ENCODE measurements at places on chromosomes 5 and 9.

GRCh38 chr9:104027295-104027694, 66.8 kb upstream of the SMC2 start:
- DNase-seq, result no peak

DNA sequence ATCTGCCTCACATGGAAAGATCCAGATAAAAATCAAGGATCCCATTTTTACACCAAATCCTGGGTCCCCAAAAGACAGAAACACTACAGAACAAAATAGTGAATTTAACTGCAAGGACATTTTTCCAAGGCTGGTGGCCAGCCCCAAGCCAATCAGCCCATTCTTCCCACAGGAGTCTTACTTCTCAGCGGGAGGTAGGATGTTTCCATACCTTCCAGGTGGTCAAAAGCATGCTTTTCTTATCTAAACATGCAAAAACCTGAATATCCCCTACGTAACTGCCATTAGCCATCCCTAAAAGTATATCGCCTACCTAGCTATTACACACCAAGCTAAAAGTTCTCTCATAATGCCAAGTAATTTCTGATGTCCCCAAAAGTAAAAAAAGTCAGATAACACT, 20.6 kb downstream of the TMEM161B start:
- no peak for DNase-seq

- no peak for DNase-seq
Observed at GRCh38 chr9:92640398-92641091, 29.4 kb downstream of the IPPK start.

DNA sequence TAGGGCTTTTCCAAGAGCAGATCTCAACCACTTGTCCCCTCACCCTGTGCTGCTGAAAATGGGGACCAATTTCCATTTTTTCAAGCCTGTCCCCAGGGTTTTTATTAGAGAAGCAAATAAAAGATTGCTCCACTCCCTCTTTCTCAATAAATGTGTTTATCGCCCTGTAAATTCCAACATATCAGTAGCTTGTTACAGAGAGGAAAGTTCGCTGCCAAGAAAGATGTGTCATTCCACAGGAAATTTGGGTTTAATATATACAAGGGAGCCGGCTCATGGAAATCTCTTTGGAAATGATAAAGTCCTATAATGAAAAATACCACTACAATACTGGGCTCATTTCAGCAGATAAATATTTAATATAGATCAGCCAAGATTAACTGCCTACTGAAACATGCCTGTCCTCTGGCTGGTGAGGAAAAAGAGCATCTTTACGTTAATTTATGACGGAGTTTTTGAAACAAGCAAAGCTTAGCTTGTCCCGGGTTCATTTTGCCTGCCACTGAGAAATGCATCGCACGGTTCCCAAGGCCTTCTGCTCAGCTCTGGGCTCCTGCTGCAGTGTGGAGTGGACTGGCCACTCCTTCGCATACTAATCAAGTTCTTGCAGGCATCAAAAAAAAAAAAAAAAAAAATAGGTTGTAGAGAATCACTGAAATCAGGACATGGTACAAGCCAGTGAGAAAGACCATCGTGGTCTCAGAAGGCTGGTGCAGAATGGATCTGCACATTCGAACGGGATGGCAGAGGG, 84.5 kb downstream of the BRINP1 start:
- DNase-seq, result no peak

GRCh38 chr5:30926218-30926617, 267.3 kb upstream of the CDH6 start:
- DNase-seq, result no peak

GRCh38 chr9:82895822-82896110, 167.2 kb downstream of the RASEF start:
- DNase-seq, result no peak

DNA sequence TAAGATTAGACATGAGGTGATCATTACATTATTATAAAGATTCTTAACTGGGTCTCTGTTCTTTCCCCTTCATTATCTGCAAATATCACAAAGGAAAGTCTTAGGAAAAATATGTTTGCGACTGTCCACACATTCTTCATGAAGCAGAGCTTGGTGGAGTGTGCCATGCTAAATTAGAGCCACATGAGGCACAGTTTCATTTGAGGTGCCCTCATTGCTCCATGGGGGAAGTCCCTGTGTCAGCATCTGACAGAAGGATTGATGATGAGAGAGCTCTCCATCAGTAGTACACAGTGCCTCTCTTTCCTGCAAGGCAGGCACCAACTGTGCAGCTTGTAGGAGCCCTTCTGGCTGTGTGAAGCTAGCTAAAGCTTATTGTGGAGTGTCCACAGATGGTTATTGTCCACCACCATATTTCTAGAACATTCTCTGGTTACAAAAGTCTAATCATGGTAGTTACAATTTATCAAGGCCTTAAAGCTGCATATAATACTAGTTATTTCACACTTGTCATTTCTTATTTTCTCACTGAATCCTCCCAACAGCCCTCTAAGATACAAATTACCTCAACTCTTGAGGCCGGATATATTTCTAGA, 63.9 kb downstream of the C9orf152 start:
- no peak for DNase-seq

GRCh38 chr9:95515272-95516113, 1.3 kb downstream of the PTCH1 start:
- DNase-seq, result no peak

GRCh38 chr9:15010581-15010980, 100.4 kb upstream of the FREM1 start:
- no peak for DNase-seq

DNA sequence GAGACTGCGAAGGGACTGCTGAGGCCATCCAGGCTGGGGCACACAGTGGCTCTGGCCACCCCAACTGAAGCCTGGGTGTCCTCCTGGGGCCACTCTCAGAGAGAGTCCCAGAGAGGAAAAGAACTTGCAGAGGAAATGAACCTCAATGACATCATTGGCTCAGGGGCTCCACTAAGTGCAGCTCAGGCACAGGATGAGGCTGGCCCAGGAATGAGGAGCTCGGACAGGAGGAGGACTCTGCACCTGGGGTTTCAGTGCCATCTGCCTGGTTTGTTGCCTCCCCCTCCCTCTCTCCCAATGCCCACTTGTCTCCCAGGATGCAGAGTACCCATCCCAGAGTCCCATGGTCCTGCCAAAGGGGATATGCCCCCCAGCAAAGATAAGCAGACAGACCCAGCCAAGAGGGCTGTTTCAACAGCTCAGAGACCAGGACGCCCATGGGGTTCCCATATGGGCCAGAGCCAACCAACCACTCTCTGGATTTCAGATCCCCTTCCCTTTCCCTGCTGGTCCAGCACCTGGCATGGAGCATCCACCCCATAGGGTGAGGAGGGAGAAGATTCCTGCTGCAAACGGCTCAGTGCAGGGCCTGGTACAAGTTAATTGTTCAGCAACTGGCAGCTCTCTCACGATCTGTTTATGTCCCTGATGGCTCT, 26.9 kb upstream of the OLFM1 start:
- DNase-seq, result no peak

DNA sequence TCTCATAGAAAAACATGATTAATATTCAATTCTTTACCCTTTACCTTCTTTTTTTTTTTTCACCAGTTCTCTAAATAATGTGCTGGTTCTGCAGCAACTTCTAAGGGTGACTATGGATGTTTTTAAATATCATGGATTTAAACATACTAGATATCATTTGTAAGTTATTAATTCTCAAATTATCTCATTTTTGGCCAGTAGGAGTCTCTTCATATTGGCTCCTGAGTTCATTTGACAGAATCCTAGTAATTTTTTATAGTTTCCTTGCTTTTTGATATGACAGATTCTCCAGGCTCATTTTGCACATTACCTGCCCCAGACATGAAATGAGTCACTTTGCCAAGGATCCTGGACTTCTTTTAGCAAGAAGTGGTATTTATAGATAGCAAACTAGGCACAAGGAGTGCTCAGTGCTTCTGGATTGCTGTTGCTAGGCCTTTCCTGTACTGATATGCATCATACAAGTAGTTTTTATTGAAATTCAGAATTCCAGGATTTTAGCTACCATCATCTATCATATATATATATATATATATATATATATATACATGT, 201.3 kb upstream of the IL12B start:
- no peak for DNase-seq

DNA sequence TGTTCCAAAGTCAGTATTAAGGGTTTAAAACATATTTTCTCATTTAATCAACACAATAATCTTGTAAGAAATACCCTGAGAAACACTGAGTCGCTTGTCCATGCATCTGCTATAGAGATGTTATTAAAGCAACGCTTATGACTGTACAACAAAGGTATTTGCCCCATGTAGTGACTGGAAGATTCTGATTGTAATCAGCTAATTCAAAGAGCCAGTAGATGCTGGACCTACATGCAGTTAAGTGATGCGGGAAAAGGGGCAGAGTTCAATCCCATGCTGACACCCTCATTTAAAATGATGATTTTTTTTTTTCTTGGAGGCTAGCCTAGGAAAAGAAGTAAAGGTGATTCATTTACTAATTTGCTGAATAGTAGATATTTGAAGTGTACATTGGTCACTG, 149.3 kb upstream of the MTAP start:
- DNase-seq, result no peak

- no peak for DNase-seq
Observed at GRCh38 chr9:125470767-125471580, 209.3 kb downstream of the GAPVD1 start.

Data from hepatic stellate cell (primary cell).